ENCODE measurements at places on chromosomes 1 and 21.

GRCh38 chr1:44481701-44482100 is 76.6 kb downstream of the RNF220 start:
- no peak for DNase-seq

DNA sequence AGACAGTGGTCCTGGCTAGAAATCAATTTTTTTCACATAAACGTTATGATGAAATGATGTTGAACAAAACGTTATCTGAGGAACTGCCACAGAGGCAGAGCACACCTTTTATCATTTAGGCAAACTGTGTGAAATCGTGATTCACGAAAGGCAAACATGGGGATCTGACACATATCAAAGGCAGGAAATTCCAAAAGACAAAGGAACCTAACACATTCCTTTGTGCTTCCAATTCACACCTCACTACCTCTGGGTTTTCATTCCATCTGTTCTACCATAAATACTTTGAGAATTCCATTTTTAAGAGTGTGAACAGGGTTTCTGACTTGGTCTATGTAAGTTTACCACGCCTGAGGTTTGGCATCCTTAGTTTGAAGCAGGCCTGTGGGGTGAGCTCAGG is 119.5 kb upstream of the KRTAP19-8 start:
- no peak for DNase-seq

DNA sequence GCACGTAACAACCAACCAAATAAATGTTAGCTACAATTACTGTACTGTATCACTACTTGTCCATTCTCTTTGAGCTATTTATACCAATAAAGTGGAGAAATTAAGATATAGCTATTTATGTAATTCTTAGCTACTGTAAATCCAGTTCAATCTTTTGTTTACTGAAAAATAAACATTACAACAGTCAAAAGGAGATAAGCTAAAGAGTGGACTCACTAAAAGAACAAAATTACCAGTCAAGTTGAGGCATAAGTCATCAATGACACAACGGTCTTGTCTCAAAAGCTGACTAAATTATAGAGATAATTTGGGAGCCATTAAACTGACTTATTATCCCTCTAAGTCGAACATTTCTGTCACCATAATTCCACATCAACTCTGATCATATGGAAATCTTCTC is 22.5 kb downstream of the TGFBR3 start:
- DNase-seq: no peak

- DNase-seq: no peak
These were observed 2.0 kb downstream of the EDEM3 start for GRCh38 chr1:184752656-184753055.

GRCh38 chr1:87093286-87093685 is 178.9 kb downstream of the HS2ST1 start:
- DNase-seq: no peak

- no peak for DNase-seq
These were observed 135.3 kb upstream of the PRMT6 start for GRCh38 chr1:106921186-106921585.

DNA sequence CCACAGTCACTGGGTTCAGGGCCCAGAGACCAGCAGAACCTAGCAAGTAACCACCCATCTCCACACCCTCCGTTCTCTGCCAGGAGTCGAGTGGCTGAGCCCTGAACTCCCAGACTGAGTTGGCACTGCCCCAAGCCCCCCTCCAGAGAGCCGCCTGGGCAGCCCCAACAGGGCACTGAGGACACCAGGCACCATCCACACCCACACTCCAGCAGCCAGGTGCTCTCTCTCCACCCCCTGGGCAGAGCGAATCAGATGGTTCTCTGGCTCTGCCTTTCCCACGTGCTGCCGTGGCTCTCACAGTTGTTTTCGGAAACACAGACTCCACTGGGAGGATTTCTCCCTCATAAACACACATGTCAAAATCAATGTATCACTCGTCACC is 13.6 kb downstream of the WDR4 start:
- no peak for DNase-seq

Measured in stimulated activated CD8-positive, alpha-beta memory T cell treated with anti-CD3 and anti-CD28 coated beads, Interleukin-2, amount 100 ng/mL, for 1 hour (primary cell).